ENCODE measurements at places on chromosomes 11 and 22.

- DNase-seq, result no peak
Observed at GRCh38 chr11:70567680-70568034, 169.3 kb downstream of the CTTN start.

DNA sequence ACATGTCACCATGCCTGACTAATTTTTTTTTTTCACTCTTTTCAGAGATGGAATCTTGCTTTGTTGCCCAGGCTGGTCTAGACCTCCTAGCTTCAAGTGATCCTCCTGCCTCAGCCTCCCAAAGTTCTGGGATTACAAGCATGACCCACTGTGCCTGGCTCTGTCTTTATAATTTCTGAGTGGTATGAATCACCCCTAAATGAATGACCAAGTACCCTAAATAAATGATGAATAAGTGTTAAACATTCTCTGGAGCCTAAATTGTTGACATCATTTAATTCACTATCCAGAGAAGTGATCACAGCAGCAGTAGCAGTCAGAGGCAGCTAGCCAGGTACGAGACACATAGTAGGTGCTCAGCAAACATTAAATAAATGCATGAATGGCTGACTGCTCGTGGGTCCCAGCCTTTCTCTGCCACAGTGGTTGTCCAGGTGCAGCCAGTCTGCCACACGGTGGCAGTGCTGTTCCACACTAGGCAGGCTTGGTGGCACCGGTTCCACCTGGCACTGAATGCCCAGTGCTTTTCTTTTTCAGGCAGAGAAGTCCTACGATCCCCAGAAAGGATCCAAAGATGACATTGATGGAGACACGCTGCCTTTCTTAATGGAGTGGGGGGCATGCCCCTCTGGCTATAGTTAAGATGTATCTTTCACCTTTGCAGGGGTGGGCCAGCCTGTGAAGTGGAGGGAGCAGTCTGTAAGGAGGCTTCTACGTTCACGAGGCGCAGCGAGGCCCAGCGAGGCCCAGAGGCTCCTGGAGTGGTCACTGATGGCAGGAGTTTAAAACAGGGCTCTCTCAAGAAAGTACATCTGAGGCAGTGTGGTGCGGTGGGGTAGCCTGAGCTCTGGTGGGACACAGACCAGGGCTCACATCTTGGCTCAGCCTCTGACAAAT, 8.7 kb upstream of the TTC12 start:
- DNase-seq, result peak; percentile 22

- DNase-seq, result no peak
Observed at GRCh38 chr11:4544891-4545290, at the start of gene OR52M1. Gene OR52M1 (plus strand): TSS chr11:4545191. CDS start chr11:4545191, 0 bp downstream.

DNA sequence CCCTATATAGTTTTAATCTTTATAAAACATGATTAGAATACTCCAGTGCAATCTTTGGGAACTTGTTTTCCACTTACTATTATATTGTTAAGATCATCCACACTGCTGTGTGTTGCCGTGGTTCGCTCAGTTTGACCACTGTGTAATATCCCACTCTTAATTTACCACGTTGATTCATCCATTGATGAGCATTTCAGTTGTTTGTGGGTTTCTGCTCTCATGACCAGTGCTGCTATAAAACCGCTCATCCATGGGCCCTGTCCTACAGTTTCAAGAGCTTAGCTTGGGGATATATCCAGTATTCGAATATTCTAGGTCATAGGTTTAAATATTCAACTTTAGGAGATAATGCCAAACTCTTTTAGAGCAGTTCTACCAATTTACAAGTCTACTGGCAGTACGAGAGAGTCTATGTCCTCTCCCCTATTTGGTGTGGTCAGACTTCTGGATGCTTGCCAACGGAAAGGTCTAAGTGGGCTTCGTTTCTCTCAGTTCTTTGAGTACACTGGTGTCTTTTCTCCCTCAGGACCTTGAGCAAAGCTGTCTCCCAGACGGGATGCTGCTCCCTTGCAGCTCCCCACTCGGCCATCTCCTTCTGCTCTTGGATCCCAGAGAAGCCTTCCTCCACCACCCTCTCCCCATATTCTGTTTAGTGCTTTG, 94.9 kb upstream of the ALX4 start:
- DNase-seq, result no peak

- no peak for DNase-seq
Observed at GRCh38 chr11:85423316-85423715, 203.8 kb downstream of the DLG2 start.

Measured in stimulated activated CD8-positive, alpha-beta memory T cell treated with anti-CD3 and anti-CD28 coated beads, Interleukin-2, amount 100 ng/mL, for 1 hour (primary cell).